ENCODE measurements at places on chromosomes 11 and 22.

DNA sequence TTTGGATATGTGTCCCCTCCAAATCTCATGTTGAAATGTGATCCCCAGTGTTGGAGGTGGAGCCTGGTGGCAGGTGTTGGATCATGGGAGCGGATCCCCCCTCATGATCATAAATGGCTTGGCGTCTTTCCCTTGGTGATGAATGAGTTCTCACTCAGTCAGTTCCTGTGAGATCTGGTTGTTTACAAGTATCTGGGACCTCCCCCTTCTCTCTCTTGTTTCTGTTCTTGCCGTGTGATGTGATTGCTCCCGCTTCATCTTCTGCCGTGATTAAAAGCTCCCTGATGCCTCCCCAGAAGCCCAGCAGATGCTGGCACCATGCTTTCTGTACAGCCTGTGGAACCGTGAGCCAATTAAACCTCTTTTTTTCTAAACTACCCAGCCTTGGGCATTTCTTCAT, 102.2 kb downstream of the SEZ6L start:
- no peak for DNase-seq

DNA sequence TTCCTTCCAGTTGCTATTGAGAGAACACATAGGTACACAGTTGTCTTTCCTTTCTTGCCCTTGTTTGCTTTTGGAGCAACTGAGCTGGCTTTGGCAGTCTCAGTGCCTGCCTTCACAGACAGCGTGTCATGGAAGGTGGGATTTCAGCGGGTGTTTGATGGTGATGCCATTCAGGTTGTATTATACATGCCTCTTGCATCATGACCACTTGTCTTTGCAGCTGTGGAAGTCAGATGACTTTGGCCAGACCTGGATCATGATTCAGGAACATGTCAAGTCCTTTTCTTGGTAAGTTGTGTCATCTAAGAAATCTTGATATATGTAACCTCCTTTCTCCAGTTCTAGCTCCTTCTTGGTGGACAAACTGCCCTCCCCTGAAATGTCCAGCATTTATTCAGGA, 37.1 kb upstream of the SORL1-AS1 start:
- DNase-seq = no peak

- DNase-seq = no peak
These were observed 28.3 kb downstream of the POLDIP3 start for GRCh38 chr22:42586381-42586780.

DNA sequence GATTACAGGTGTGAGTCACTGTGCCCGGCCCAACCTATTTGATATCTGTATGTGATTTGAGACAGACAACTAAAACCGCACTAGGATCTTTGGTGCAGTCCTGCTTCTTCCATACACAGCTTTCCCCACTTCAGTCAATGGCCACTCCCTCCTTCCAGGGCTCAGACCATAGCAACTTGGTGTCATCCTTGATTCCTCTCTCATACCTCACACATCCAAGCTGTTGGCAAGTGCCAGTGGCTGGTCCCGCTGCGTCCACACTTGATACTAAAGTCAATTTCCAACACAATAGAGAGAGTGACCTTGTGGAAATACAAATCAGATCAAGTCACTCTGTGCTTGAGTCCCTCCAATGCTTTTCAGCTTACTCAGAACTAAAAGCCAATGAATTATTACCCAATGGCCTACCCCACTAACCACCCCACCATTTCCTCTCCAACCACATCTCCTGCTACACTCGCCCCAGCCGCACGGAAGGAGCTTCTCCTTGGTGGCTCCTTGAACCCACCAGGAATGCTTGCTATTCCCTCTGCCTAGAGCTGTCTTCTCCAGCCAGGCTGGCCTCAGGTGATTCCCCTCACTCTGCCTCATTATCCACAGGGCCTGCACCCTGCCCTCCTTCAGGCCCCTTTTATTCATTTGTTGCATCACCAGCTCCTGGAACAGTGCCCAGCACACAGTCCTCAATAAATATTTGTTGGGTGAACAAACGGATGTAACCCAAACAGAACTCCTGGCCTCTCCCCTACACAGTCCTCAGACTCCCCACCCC, 12.9 kb downstream of the ABTB2 start:
- DNase-seq = no peak

GRCh38 chr22:22720724-22721261, 76.4 kb downstream of the GGTLC2 start:
- DNase-seq = no peak

- no peak for DNase-seq
These were observed 7.6 kb downstream of the KLHDC7B start for GRCh38 chr22:50553310-50553709.

DNA sequence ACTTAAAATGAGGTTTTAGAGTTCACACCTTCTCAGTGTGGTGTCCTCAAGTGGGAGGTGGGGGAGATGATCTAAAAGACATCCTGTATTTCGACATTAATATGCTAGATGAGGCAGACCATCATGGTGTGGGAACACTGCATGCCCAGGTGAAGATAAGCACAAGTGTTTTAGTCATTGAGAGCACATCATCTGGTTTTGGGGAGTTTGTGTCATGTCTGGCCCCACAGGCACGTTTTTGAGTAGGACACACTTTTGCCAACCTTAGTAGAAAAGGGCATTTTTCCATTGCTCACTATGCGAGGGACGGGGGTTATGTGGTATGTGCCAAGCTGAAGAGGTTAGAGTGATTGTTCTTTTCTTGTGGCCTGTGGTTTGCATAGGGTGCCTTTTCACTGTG, 189.3 kb downstream of the DBX1 start:
- DNase-seq = no peak

DNA sequence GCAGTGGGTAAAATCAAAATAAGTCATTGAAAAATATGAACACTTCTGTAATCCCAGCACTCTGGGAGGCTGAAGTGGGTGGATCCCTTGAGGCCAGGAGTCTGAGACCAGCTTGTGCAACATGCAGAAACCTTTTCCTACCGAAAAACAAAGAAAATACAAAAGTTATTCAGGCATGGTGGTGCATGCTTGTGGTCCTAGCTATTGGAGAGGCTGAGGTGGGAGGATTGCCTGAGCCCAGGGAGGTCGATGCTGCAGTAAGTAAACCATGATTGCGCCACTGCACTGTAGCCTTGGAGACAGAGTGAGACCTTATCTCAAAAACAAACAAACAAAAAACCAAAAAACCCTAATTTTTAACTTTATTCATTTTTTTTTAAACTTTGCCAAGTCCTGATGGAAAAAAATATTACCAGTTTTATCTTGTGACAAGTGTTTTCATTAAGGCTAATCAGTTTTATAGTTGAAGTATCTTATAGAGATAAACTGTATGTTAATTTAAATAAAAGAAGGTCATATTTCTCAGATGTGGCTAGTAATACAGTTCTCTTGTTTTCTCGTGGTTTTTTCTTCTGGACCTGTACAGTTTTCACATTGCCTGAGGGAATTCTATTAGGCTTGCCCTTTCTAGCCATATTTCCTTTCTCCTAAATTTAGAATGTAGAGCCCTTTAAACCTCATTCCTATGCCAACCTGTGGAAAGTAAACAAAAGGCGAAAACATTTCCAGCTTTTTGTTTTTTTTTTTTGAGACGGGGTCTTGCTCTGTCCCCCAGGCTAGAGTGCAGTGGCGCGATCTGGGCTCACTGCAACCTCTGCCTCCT, 9.4 kb downstream of the HIPK3 start:
- DNase-seq = no peak

DNA sequence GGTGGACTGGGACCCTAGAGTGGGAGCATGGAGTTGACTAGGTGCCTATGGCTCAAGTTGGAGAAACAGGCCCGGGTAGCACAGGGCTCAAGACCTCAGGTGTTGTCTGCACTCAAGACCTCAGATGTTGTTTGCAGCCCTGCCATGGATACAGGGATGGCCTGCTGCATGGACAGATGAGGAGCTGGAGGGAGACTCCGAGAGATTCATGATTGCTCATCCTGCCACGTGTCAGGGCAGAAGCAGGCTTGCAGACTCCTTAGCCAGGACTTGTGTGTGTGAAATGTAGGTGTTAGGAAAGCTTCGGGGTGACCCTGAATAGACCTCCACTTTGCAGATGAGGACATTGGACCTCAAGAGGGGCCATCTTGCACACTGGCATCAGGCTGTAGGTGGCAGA, 921 bp downstream of the CCDC116 start:
- DNase-seq = no peak

- no peak for DNase-seq
These were observed 408.8 kb downstream of the INSC start for GRCh38 chr11:15523543-15523942.

DNA sequence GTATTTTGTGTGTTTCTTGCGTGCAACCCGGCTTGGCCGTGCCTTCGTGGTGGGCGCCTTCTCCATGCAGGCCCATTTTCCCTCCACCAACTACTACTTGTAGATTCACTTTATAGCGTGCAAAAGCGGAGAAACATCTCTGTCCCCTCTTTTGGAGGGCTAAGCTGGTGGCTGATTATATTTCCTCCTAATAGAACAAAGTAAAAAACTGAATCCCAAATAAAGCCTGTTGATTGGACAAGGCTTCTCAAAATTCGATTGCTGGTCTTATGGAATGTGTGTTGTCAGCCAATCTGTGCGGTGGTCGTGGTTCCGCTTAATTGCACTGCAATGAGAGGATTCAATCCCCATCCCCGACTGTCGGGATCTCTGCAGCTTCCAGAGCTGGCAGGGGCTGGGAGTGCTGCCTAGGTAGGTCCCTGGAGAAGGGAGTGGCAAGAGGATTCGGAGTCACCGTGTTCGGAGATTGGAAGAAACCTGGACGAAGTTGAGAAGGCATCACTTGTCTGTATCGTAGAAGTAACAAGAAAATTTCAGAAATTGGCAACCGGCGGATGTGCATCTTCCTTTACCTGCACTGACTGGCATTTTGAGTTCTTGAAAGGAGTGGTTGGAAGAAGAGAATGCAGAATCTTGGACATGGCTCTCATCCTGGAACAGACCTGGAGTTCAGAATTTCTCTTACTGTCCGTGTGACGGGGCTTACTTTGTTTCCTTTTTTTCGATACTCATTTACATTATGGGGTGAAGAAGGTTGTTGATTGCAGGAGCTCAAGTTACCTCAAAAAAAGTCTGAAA, 1.1 kb downstream of the HMGXB4 start:
- no peak for DNase-seq

DNA sequence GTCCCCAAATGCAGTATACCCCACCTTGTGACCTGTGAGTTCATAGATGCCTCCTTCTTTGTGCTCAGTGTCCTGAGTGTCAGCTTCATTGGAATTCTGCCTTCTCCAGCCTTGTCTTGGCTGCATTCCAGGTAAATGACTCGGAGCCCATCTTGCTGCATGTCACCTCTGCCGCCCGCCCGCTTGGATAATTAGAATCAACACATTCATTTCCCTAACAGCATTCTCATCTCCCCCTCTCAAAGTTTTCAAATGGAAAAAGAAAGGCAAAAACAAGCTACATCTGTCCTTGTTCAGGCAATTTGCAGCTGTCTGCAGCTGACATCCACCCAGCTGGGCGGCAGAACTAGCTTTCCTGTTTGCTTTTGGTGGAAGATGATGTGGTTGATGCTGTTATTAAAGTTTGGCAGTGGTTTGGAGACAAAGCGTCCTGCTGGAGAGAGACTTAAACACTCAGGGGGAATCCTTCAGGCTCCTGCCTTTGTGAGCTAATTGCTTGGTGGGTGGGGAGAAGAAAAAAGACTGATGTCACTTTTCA, 198.8 kb upstream of the SEZ6L start:
- DNase-seq = no peak
